ENCODE measurements at places on chromosomes 1 and 21.

DNA sequence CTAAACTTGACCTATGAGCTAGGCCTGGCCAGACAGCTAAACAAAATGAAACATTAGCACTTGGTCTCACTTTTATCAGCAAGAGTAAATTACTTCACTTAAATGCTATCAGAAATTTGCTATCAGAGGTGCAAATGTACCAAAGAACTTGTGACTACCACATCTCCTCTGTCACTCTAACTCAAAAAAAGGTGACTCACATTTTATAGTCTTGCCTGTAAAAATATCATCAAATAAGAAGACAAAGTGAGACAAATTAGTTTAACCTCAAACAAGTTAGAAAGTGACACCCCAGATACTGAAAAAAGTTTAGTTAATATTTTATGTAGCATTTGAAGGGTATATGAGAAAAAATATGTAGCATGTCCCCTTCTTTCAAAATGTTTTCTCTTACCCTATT is 76.9 kb downstream of the EPS15 start:
- no peak for DNase-seq

DNA sequence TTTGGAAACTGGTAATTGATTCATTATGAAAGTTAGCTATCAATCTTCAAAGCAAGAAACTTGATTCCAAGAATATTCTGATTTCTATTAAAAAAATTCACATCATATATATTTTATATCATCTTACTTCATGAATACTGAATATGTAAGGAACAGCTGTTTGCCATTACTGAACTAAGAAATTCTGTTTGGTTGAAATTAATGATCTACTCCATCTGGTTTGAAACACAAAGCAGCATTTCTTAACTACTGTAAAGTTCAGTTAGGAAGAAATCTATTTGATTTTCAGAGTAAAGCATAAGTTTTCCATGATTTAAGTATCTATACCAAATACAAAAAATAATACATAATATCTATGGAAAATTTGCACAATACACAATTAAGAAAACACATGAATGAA is 66.0 kb upstream of the SCYL3 start:
- DNase-seq: no peak

- peak; percentile 69 for DNase-seq
Measured at GRCh38 chr1:7885513-7886404, 32.9 kb upstream of the UTS2 start.

GRCh38 chr1:233700338-233700737 is 86.4 kb downstream of the KCNK1 start:
- DNase-seq: no peak

GRCh38 chr1:119662034-119662437 is 14.0 kb upstream of the ZNF697 start:
- DNase-seq: no peak
